ENCODE measurements at places on chromosomes 16 and 17. TPM values are rescaled to one million over a fixed set of nuclear protein-coding genes. Genes with fewer than 3 reads are reported as not detected.
A peak's percentile ranks its signal among the peaks of the same experiment; 100 is the strongest.

DNA sequence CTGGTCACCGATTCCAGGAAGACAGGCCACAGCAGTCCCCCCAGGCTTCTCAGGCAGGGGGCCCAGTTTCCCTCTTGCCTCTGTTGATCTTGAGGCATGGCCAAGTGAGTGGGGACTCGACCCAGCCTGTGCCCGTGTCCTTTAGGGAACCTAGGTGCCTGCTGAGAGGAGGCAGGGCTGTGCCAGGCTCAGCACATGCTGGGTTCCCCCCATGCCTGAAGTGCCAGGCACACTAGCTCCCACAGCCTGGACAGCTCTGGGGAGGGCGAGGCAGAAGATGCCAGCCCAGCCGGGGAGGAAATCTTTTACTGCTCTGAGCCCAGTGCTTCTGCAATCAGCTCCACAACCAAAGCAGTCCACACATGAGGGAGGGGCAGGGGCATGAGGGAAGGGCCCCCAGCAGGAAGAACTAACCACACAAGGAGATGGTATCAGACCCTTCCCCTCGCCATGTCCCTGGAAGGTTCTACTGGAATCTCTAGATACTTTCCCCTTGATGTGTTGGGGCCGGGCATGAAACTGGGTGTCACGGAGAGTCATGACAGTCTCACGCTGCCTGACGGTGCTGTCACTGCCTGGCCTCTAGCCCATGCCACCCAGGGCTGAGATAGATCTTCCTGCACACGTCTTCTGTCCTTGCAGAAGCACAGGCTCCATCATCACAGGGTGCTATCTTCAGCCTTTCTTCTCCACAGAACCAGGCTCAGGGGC, 25.5 kb downstream of the MYO18A start:
- no peak overlapping the region for H3K4me3 ChIP-seq
- H3K36me3 ChIP-seq, result no peaks in the 10 kb centered on the region
- peak overlapping the region; percentile 49 for H3K27ac ChIP-seq
- H3K4me1 ChIP-seq, result peaks cover 4% of the 10 kb centered on the region

TXNL4B gene
- 36.2 TPM for total RNA-seq

STRADA gene
- 37.1 TPM for total RNA-seq

- no peaks in the 10 kb centered on the region for H3K27me3 ChIP-seq
- H3K4me3 ChIP-seq, result no peak overlapping the region
- peak; percentile 72 for DNase-seq
- H3K36me3 ChIP-seq, result no peaks in the 10 kb centered on the region
- H3K27ac ChIP-seq, result peak overlapping the region; percentile 73
These were observed 167.1 kb upstream of the FOXF1 start for GRCh38 chr16:86343027-86343795.

DNA sequence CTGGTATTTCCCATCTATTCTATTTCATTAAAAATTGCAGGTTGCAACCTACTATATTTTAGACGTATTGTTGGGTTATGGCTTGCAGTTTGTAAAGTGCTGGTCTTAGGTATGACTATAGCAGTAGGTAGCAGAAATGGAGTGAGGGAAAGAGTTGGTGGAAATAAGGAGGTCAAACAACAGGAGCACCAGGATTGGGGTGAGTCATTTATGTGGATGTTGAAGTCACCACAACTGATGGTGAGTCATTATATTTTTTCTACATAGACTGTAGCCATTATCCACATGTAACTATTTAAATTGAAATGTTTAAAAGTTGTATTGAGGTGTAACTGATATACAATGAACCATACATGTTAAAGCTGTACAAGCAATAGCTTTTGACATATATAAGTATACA, 25.0 kb upstream of the HS3ST3A1 start:
- no peak overlapping the region for H3K27ac ChIP-seq
- no peaks in the 10 kb centered on the region for H3K27me3 ChIP-seq
- no peak overlapping the region for H3K4me3 ChIP-seq
- H3K4me1 ChIP-seq, result no peaks in the 10 kb centered on the region

CD300LB gene
- total RNA-seq, result 0.64 TPM

DNA sequence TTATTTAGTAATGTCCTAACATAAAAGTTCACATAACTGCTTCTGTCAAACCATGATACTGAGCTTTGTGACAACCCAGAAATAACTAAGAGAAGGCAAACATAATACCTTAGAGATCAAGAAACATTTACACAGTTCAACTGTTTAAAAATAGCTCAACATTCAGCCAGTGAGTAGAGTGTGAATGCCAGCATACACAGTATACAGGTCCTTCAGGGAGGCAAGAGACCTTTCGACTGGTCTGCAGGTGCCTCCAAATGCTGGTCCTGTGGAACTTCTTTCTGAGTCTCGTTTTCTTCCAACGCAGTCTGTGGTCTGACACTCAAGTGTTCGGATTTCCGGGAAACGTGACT, 10.3 kb downstream of the MRPS23 start:
- no peaks in the 10 kb centered on the region for H3K27me3 ChIP-seq
- peaks cover 2% of the 10 kb centered on the region for H3K4me1 ChIP-seq
- no peaks in the 10 kb centered on the region for H3K36me3 ChIP-seq
- H3K4me3 ChIP-seq, result no peak overlapping the region

DNA sequence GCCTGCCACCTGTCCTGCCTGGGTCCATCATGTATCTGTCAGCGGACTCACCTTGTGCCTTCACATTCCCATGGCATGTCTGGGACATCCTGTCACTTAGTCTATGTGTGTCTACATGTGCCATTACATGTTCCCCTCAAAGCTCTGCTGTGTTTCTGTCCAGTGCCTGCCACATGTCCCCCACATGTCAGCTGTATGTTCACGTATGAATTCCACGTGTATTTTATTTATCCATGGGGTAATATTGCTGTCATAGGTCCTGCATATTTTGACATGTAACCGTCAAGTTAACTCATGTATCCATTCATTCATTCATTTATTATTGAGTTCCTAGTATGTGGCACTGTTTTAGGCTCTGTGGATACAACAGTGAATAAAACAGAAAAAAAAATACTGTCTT, 20.8 kb downstream of the TMEM92 start:
- H3K4me1 ChIP-seq, result no peaks in the 10 kb centered on the region
- no peaks in the 10 kb centered on the region for H3K36me3 ChIP-seq
- no peak overlapping the region for H3K27ac ChIP-seq
- no peak for DNase-seq
- no peaks in the 10 kb centered on the region for H3K27me3 ChIP-seq
- no peak overlapping the region for H3K4me3 ChIP-seq
